Central memory CD8-positive, alpha-beta T cell (primary cell): ENCODE measurements at places on chromosomes 1 and 21.
A peak's percentile ranks its signal among the peaks of the same experiment; 100 is the strongest.

DNA sequence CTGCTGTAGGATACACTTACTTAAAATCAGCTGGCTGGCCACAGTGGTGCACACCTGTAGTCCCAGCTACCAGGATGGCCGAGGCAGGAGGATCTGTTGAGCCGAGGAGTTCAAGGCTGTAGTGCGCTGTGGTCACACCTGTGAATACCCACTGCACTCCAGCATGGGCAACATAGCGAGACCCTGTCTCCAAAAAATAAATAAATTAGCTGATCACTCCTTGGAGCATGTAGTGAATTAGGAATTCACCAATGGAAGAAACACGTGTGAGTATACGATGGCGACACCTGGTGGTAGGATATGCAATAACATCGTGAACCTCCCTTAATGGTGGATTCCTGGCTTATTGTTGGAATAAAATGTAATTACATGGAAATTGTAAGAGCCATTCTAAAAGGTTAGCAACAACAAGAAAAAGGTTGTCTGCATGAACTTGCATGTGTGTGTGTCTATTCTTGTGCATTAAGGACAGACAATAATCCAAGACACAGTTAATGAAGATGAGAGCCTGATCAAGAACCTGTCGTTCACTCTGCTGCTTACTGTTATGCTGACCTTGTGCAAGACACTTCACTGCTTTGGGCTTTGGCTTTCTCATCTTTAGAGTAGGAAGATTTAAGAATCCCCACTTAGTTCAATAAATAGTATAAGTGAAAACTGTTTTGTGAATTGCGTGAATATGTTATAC, 38.6 kb upstream of the COX20 start:
- H3K4me1 ChIP-seq = no peaks in the 10 kb centered on the region
- no peaks in the 10 kb centered on the region for H3K27me3 ChIP-seq
- no peak overlapping the region for H3K4me3 ChIP-seq
- H3K27ac ChIP-seq = no peak overlapping the region
- no peaks in the 10 kb centered on the region for H3K36me3 ChIP-seq

GRCh38 chr1:155002464-155003226, at the start of gene ZBTB7B:
TSS of gene ZBTB7B (plus strand) at chr1:155002802. CDS start at chr1:155014661, 11,859 bp downstream.
- peak within 1 kb of the TSS; percentile 92 for H3K27ac ChIP-seq
- H3K27me3 ChIP-seq = no peaks in the 10 kb centered on the region
- peak within 1 kb of the TSS; percentile 94 for H3K4me3 ChIP-seq
- H3K4me1 ChIP-seq = peaks cover 55% of the 10 kb centered on the region
- peaks cover 10% of the 10 kb centered on the region for H3K36me3 ChIP-seq

GRCh38 chr1:95127380-95127779, 10.2 kb downstream of the TLCD4 start:
- no peak overlapping the region for H3K4me3 ChIP-seq
- no peak for DNase-seq
- no peak overlapping the region for H3K27ac ChIP-seq

GRCh38 chr21:36806103-36806502, 107.2 kb downstream of the SIM2 start:
- no peaks in the 10 kb centered on the region for H3K4me1 ChIP-seq
- no peak for DNase-seq
- H3K27me3 ChIP-seq = no peaks in the 10 kb centered on the region

- no peaks in the 10 kb centered on the region for H3K4me1 ChIP-seq
- no peaks in the 10 kb centered on the region for H3K36me3 ChIP-seq
- DNase-seq = no peak
- H3K4me3 ChIP-seq = no peak overlapping the region
Measured at GRCh38 chr1:18149027-18149641, 41.5 kb downstream of the IGSF21 start.

DNA sequence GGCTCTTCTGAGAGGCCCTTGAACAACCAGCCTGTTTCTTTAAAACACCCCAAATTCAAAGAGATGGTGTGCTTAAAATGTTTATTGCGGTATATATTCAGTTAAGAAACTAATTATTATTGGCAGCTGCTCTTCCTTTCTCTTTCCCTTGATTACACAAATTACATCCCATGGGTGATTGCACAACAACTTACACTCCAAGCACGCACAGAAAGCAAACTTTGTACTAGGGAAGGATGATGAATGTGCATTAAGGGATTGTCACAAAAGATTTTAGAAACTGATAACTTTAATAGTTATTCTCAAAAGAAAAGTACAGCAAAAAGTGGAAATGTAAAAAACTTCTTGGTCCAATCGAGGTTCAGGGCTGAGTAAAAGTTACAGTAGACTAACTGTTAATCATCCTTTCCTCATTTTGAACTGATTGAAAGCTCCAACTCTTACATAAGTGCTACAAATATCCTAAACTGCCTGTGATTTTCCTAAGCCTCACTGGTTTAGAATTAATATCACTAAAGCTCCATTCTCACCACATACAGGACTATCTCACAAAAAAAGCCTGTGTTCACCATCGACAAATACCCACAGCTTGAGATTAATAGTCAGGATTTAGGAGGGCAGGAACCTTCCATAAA, 153.4 kb downstream of the TTLL7 start:
- no peaks in the 10 kb centered on the region for H3K36me3 ChIP-seq
- peaks cover 9% of the 10 kb centered on the region for H3K27me3 ChIP-seq
- no peak overlapping the region for H3K4me3 ChIP-seq

DNA sequence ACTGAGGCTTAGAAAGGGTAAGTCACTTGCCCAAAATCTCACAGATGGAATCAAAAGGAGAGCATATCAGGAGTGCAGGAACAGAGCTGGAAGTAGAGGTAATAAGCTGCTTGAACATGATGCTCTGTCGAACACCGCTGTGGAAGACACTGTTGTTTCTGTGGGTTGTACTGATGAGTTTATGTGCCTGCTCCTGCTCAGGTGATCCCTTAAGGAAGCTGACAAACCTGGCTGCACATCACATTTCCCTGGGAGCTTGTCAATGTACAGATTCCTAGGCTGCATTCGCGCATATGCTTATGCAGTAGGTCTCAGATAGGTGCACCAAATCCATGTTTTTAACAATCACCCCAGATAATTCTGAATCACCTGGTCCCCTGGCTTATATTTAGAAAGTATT, 79.7 kb downstream of the ZNF326 start:
- no peak overlapping the region for H3K4me3 ChIP-seq
- peaks cover 39% of the 10 kb centered on the region for H3K27me3 ChIP-seq
- no peak overlapping the region for H3K27ac ChIP-seq
- no peak for DNase-seq

DNA sequence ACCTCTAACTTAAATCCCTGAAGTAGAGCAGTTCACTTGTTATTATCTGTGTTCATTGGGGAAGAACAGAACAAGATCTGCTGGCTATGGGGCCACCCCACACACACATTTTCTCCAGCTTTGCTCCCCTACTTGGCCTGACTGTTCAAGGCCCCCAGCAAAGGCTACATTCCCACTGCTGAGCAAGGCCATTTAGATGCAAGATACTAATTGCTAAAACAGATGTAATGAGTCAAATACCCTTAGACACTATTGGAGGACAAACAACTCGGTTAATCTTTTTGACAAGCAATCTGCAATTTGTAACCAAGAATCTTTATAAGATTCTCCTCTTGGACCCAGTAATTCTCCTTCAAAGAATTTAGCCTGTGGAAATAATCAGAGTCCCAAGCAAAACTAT, 67.7 kb downstream of the NAV1 start:
- H3K27me3 ChIP-seq = peaks cover 10% of the 10 kb centered on the region
- no peak overlapping the region for H3K27ac ChIP-seq
- H3K36me3 ChIP-seq = no peaks in the 10 kb centered on the region
- DNase-seq = no peak
- H3K4me3 ChIP-seq = no peak overlapping the region
- no peaks in the 10 kb centered on the region for H3K4me1 ChIP-seq

- no peaks in the 10 kb centered on the region for H3K36me3 ChIP-seq
- H3K4me3 ChIP-seq = no peak overlapping the region
- H3K27ac ChIP-seq = no peak overlapping the region
- DNase-seq = no peak
- H3K4me1 ChIP-seq = no peaks in the 10 kb centered on the region
- peaks cover 30% of the 10 kb centered on the region for H3K27me3 ChIP-seq
Measured at GRCh38 chr1:47915677-47916353, 81.4 kb downstream of the TRABD2B start.
